ENCODE measurements at places on chromosomes 11 and 22.

DNA sequence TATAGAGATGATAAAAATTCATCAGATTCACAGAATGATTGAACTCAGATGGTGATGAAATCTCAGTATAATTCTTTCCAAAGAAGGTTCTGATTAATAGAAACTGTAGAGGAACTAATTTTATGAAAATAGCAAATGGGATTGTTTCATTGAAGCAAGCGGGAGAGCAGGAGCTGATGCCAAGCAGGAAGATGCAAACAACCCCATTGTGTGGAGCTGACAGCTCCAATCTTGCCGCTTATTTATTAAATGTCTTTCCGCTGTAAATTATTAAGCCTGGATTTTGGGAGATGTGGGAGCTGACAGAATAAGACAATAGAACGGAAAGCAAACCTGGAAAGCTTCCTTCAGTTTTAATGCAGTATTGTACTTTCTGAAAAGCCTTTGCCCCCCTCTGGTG is 6.0 kb upstream of the TMEM218 start:
- DNase-seq: no peak

- no peak for DNase-seq
Measured at GRCh38 chr11:85123752-85124231, 503.4 kb downstream of the DLG2 start.

DNA sequence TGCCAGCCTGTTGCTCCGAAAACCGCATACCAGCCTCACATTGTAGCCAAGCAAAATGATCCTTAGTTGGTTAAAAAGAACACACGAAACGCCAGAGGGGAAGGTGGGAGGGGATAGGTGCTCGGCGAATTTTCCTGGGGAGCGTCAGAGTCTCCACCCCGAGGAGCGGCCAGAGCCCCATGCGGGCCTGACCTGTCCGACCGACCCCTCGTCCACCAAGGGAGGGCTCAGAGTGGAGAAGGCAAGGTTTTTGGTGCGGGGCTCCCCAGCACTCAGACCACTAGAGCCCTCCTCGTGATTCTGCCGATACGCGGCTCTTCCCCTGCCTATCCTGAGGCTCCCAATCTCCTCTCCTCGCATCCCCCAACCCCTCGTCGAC is 39.6 kb downstream of the DIXDC1 start:
- no peak for DNase-seq

GRCh38 chr11:266676-267439 is 11.3 kb upstream of the NLRP6 start:
- no peak for DNase-seq

- DNase-seq: peak; percentile 9
Measured at GRCh38 chr11:36672815-36673450, 74.9 kb upstream of the RAG2 start.

DNA sequence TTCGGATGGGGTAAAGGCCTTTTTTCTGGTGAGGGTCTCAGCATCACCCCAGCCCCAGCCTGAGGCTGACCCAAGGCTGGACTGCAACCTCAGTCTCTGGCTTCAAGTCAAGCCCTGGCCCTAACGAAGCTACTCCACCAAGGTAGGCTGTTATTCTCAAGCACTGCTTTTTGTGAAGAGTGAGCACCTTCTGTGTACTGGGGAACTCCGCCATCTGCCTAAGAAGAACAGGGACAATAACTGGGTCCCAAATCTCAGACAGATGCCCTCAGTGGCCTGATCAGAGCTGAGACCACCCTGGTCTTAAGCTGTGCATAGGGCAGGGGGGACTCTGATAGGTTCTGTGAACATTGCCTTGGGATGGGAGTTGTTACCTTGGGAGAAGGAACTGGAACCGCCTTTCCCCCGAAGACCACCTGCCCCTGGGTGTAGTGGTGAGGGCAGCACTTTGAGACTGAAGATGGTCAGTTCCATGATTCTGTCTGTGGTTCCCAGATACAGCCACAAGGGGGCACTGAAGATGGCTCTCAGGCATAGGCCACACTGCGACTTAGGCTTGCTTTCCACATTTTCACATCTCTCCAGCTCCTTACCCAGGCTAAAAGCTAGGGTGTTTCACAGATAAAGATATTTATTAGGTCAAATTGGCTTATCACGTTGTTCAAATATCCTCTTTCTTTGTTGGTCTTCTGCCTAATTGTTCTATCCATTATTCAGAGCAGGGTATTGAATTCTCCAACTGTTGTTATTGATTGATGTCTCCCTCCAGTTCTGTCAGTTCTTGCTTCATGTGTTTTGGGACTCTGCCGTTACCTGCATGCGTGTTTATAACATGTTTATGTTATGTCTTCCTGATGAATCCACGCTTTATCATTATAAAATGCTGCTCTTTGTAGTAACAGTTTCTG is 11.8 kb upstream of the UVRAG start:
- DNase-seq: no peak

- no peak for DNase-seq
Measured at GRCh38 chr11:126930091-126930841, 70.3 kb downstream of the KIRREL3 start.

DNA sequence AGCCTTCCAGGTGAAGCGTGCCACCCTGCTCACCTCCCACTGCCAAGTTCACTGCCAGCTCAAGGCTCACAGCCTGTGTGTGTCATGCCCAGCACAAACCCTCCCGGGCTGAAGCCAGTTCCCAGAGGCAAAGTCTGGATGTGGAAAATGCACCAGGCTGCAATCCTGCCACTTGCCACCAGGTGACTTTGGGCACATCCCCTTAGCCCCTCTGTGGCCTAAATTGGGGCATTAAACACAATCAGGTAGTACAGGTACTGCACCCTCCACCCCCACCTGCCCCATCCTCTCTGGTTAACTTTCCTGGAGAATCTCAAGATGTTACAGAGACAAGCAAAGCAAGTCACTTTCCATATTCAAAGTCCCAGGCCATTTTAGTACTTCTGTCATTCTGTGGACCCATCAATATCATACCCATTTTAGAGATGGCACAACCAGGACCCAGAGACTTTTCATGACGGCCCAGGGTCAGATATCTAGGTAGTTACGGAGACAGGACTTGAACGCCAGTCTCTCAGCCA is 1.8 kb upstream of the RASD2 start:
- DNase-seq: no peak

- no peak for DNase-seq
Measured at GRCh38 chr22:46803031-46803880, 40.8 kb downstream of the TBC1D22A start.

GRCh38 chr11:19597206-19597605 is 115.4 kb upstream of the NAV2 start:
- no peak for DNase-seq

- no peak for DNase-seq
Measured at GRCh38 chr11:119236891-119237290, 30.8 kb downstream of the CBL start.

DNA sequence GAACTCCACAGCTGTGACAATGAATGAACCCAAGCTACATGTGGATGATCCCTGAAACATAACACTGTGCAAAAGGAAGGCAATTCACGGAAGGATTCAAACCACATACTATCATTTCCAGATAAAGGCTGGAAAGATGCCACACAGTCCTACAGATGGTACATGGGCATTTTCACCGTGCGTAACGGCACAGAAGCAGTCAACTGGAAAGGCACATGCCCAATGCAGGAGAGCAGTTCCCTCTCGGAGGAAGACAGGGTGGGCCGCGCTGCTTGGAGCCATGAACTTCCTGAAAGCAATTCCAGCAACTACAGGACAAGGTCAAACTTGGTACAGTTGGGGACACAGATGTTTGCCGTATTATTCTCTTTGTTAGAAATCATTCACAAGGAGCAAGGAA is 103.7 kb downstream of the SHANK2 start:
- no peak for DNase-seq

DNA sequence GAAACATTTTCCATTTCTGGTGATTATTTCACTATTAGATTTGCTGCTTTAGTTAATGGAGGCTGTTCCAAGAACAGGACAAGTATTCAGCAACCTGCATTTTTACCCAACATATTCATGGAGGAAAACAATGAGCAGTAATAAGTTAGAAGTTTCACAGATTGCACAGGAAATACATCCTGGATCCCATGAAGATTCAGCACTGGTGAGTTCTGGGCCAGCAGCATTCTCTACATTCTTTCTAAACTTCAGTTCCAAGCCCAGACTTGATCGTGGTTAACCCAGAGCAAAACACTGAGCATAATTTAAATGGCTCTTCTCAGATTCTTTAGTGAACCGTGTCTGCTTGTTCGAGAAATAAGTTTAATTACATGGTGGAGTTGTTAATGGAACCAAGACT is 3.8 kb downstream of the FJX1 start:
- DNase-seq: no peak

DNA sequence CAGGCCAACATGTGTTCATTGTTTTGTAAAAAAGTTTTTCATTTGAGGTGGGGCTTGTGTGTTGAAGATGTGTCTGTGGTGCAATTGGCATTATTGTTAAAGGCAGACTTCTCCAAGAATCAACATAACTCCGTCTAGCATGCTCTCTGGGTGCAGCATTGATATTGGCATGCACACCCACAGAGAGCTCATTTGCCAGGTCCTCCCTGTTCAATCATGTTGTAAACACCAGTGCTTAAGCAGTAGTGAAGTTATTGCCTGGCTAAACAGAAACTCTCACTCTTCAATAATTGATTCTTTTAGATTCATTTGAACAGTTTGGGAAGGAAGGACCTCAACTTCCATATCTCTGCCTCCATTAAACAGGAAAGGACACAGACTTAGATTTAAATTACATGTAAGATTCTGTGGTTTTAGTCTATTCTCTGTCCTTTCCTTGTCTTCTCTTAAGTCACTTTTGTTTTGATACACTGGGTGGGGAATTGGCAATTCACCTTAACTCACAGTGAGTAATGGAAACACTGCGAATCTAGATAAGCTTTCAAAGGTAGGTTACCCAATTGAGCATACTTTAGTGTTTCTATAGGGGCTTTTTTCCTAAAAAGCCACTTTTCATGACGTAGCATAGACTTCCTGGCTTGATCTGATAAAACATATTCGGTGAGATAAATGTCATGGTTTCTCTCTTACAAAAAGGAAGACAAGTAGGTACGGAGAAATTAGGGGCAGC is 30.8 kb upstream of the EXPH5 start:
- no peak for DNase-seq

DNA sequence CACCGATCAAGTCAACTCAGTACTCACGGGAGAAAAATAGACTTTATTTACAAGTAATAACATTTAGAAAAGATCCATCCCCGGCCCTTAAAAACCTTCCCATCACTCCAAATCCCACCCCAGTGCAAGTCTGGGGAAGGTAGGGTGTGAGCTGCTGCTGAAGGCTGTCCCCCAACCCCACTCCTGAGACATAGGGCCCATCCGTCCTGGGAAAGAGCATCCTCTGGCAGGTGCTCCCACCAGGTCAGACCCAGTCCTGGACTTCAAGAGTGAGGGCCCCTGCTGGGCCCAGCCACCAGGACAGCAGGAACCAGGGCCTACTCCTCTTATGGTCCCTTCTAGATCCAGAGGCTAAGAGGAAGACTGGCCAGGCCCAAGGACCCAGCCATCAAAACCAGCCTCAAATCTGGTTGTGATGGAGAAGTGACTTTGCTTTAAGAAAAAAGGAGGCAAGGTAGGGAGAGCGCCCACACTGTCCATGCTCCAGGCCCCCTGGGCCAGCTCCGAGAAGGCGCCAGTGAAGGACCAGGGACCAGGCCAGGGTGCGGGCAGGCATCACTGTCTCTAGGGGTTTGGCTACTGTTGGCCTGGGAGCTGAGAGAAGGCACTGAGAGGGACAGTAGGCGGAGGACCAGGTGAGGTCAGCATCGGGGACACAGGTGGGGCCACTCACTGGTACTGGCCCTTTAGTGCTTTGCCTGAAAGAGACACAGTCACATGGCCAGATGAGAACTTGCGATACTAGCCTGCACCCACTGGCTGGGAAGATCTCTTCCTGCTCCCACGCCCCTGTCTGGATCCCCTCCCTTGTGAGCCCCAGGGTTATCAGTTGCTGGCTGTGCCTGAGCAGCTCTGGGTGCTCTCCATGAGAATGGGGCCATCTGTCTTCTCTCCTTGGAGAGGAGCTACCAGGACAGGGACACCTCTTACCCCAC is 4.4 kb downstream of the IL18BP start:
- no peak for DNase-seq

DNA sequence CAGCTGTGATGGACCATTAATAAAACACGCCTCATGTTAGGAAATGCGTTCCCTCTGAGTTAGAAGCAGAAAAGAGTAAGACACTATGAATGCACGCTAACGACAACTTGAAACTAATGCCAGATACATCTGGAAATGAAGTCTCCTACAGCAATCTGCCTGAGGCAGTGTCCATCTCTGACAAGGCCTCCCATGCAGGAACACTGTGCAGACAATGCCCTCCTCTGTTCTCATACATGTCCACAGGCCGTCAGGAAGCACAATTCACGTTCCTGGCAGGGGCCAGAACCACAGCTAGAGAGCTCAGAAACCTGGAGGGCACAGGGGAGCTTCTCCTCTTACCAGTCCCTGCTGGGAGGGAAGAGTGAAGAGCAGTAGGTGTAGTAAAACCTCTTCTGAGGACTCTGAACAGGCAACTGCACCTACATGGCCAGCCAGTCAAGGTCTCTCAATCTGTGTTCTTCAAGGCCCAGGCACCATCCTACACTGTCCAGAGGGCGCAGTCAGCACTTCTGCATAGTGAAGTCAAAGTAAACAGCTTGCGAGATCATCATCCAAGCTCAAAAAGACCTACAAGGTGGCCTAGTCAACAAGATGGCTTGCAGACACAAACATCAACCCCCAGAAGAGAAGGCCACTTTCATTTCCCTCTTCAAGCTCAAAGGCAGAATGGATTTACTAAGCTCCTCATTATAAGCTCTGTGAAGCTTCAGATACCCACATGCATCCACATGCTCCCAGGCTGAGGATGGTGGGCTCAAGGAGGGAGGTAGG is 41.5 kb upstream of the CYP2D6 start:
- no peak for DNase-seq

GRCh38 chr11:48095779-48096470 is 115.6 kb downstream of the PTPRJ start:
- no peak for DNase-seq

- DNase-seq: no peak
Measured at GRCh38 chr11:121221496-121222200, 70.9 kb upstream of the SC5D start.

DNA sequence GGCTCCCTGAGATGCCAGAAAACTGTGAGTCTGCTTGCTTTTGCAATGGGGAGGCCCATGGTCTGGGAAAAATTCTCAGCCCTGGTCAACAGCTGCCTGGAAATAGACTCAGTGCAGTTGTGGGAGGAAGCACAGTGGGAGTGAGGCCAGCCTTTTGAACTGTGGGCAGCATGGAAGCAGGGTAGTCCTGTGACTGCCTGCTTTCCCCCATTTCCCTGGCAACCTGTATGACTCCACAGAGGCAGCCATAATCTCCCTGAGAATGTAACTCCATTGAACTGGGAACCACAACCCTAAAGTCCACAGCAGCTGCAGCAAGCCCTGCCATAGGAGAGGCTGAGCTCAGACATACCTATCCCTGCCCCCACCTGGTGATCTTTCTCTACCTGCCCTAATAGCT is 494.6 kb upstream of the FAT3 start:
- DNase-seq: no peak

GRCh38 chr11:46727952-46728658 is 9.1 kb downstream of the F2 start:
- DNase-seq: no peak

DNA sequence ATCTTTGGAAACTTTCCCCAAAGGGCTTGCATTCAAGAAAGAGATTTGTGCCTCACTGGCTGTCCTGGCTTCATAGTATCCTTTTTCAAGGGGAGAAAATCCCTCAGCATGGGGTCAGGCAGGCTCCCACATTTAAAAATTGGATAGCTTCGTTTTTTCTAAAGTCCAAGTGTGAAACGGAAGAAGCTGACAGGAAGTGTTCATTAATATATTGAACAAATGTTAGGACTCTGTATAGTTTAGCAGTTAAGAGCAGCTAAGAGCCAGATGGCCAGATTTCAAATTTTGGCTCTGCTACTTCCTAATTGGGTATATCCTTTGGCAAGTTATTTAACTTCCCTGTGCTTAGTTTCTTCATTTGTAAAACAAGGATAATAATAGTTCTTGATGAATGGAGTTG is 354.9 kb upstream of the FAT3 start:
- no peak for DNase-seq
